ENCODE measurements at places on chromosomes 2 and 18.
A peak's percentile ranks its signal among the peaks of the same experiment; 100 is the strongest.

DNA sequence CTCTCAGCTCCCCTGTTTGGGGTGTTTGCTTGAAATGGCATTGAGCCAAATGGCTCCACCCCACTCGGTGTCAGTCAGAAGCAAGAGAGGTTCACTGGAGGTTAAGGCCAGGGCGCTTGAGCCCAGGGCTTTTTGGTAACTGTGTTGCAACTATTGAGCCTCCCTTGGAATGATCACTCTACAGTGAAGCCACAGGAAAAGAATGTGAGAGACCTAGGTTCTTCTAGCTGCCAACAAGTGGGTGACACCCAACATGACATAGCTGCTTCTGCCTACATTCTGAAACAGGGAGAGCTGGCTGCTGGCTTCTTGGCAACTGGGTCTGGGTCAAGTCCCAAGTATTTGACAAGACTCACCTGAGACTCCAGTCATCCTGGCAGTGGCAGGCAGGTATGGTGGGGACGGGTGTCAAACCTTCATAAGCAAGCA lies 7.1 kb upstream of the GRHL1 start:
- DNase-seq: no peak

DNA sequence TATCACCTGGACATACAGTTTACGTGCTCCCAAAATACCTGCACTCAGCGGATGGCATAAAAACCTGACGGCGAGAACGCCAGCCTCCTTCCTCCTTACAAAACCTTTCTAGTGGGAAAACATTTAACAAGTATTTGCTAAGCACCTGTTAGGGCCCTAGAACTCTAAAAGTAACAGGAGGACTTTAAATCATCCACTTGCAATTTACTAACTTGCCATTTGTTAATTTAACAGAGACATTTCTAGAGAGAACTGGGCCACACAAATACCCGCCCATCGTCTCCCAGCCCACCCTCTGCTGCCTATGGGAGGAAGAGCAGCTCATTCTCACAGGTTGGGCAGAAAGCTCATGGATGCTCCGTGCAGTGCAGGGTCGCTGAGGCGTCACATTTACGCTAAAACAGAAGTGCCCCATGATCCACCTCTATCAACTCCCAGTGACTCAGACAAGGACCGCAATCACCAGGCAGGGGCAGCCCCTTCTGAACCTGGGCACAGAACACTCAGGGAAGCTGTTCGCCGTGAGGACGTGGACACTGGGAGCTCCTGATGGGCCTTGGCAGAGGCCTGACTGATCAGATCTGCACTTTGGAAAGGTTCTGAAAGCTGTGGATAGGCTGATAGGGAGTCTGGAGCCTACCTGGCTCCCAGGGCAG lies 106.9 kb downstream of the HDAC4 start:
- no peak for DNase-seq

DNA sequence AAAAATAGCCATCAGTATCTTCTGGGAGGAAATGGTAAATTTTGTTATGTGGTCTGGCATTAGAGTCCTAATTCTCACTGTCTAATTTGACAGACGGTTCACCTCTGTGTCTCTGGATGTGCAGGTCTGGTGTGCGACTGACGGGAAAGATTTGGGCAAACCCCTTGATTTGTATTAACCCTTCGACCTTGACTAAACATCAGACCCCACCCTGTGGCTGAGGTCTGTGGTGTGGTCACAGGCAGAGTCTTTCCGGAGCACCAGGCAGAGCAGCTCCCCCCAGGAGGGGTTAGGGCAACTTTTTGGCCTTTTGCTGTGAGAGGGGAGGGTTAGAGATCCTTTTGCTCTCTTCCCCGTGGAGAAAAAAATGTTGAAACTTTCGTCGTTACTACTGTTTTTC lies 6.4 kb downstream of the TWIST2 start:
- DNase-seq: no peak

DNA sequence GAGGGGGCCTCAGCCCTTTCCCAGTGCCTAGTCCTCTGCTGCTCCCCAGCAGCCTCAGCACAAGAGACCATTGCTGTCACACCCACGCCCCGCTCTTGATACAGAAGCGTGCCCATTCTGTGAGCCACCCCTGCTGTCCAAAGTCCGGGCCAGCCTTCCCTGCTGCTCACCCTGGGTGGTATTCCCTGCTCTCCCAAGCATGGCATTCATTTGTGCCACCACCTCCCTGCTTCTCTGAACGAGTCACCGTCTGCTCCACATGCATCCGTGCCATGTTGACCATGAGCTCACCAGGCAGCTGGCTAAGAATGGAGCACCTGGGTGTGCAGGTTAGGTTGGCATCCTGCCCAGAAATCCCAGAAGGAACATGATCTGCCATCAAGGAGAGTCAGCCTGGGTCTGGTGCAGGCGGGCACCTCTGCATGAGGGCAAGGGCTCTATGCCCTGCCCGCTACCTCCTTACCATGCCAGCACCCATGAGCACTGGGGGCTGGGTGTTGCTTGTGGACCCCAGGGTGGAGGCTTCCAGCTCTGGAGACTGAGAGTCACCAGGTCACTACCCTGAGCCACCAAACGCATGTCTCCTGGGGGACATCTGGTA lies 63.0 kb downstream of the TWIST2 start:
- peak; percentile 58 for DNase-seq

DNA sequence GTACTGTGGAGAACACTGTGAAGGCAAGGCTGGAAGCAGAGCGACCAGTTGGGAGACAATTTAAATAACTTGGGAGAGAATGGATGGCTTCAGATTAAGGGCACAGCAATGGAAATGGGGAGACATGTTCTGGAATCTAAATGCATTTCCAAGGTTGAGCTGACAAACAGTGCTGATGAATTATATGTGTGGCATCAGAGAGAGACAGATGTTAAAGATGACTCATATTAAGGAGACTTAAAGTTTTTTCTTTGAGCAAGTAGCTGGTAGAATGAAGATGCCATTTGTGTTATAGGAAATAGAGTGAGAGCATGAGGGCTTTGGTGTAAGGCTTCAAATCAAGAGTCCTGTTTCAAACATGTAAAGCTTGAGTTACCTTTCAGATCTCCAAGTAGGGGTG lies 441.8 kb downstream of the SETBP1 start:
- no peak for DNase-seq

DNA sequence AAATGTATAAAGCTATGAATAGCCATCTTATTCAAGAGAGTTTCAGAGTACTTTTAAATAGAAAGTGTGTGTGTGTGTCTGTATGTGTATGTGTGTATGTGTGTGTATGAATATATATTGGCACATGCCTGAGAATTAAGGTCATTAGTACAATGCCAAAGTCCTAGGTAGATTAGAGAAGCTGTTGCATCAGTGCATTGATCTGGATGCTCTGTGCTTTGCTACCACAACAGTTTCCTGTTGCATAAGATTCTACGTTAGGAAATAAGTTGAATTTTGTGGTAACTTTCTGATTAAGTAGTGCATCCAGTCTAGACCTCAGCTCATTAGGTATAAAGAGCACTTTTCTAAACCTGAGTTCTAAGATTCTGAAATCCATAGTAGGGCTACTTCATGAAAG lies 1102.8 kb upstream of the KLHL29 start:
- DNase-seq: no peak

DNA sequence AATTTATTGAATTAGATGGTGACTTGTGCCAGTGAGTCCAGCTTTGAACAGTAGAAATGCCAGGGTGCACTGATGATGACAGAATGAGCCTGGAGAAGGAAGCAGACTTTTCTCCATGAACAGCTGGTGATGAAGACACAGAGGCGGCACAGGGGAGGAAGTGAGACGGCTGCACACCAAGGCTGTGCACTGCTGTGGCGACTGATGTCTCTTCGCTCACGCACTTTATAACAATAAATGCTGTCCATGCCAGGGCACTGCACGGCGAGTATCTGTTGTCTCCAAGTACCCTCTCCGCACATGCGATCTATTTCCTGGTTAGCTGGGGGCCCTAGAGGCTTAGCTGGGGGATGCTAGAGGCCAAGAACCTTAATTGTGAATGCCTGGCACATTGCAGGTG lies 175.2 kb downstream of the TMEM200C start:
- DNase-seq: no peak

DNA sequence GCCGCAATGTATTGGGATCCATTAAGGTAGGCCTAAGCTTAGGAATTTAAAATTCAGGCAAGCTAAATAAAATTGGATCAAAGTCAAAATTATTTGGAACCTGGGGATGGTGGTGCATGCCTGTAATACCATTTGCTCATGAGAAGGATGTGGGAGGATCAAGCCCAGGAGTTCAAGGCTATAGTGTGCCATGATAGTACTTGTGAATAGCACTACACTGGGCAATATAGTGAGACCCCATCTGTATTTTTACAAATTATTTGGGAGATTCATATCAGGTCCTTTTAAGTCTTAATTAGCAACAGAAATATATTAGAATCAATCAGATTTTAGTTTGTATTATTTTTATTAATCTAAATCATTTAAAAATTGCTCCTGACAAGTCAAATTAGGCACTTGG lies 39.8 kb upstream of the TLK1 start:
- no peak for DNase-seq

DNA sequence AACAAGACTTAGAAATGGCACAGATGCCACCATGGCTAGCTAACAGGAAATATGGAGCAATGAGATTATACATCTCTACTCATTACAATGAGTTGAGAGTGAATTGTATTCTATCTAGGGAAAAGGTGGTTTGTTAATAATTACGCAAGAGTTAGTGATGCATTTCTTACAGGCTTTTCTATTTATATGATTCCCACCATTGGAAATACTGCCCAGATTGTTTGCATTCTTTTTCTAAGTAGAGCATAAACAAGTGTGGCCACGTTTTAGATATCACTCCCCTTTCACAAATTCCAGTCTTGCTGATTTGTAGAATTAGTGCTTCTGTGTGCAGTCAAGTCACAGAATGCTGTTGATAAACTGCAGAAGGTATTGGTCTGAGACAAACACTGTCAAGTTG lies 56.6 kb downstream of the ZNF804A start:
- DNase-seq: no peak

DNA sequence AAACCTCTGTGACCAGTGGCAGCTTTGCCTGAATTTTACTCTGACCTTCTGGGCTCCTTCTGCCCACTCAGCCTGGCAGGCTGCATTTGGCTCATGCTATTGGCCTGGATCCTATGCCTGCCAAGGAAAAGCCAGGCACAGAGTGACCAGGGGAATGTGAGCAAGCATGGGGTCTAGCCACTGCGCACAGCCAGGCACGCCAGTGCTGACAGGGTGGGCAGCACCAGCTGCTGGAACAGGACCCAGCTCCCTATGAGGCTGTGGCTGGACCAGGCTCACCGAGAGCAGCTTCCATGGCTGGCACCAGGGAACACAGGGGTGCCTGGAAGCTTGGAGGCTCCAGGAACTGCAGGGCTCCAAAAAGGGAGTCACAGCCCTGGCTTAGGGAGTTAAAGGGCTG lies 311.5 kb upstream of the SYT4 start:
- no peak for DNase-seq

DNA sequence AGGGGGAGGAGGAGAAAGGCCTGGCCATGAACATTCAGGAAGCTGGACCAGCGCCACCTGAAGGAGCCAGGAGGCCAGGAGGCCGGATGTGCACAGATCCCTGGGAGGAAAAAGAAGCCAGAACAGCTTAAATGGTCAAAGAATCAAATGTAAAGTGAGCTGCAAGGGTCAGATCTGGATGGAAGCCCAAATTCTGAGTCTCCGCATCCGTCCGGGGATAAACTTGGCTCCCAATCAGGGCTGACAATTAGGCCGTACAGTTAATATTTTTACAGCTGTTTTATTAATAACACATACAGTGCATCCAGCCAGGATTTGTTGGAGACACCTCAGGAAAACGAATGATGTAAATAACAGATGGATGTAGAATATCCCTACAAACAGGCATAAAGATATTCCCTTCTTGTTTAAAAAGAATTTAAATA lies 495.1 kb upstream of the TCF4 start:
- DNase-seq: no peak

- no peak for DNase-seq
These were observed 59.8 kb downstream of the BMP10 start for GRCh38 chr2:68811364-68811763.

GRCh38 chr18:61535401-61535800 lies 202.2 kb downstream of the CDH20 start:
- DNase-seq: no peak

- DNase-seq: no peak
These were observed 1240.9 kb upstream of the CHAC2 start for GRCh38 chr2:52526735-52527134.

DNA sequence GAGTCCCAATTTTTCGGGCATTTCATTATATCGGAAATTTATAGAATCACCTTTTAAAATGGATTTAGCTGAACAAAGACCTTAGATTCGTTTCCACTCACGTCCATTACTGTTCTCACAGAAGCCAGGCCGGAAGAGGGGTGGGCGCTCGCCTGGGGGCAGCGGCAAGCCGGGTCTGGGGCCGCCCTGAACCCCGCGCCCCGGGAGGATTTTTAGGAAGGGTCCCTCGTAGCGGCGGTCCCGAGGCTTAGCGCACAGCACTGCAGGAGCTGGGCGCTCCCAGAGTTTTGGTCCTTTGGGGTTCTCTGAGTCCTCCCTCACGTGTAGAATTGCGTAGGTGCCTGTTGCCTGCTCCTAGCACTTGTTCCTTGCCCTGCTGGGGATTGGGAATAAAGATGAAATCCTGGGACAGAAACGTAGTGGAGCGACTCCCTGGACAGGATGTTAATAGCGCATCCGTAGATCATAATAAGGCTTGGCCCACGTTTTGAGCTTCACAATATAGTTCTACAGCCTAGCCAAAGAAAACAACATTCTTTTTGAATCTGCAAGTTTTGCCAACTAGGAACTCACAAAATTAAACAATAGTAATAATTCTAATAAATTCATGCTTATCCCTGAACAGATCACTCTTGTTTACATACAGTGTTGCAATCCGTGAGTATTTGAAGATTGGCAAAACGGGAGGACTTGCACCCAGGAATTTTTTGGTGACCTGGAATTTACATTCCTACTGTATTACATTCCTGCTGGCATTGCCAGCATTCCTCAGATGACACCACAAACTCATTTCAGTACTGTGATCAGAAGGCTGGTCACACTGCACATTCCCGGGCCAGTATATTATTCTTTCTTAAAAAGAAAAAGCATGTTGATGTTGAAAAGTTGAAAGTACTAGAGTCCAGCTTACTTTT lies 875 bp downstream of the C18orf63 start:
- no peak for DNase-seq

DNA sequence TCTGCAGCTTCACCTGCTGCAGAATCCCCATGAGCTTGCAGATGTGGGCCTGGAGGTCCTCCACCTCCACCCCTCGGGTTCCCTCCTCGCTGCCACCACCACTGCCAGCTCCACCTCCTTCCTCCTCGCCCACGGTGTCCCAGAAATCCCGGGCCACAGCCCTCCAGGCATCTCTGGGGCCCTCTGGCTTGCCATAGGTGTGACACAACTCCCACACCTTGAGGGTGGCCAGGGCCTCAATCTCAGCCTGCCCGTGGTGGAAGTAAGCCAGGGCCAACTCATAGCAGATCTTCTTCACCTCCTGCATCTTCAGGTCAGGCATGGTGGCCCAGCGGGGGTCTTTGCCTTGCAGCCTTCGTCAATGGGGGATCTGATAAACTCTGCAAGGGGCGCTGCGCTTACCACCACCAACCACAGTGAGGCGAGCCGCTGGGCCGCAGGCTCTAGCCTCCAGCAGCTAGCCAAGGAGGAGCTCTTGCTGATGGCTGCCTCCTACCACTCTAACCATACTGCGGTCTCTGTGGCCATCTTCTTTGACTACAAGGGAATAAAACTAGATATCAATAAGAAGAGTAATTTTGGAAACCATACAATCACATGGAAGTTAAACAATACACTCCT lies 36.1 kb upstream of the ANKRD62 start:
- no peak for DNase-seq

All from NCI-H1092 (cell line).